Stimulated activated CD4-positive, alpha-beta T cell treated with anti-CD3 and anti-CD28 coated beads, TNF-alpha, amount 100 ng/mL, for 24 hours (primary cell): ENCODE measurements at places on chromosomes 2 and 18.

GRCh38 chr2:96103187-96103601 lies 13.2 kb downstream of the ADRA2B start:
- no peak for DNase-seq

- DNase-seq = no peak
Measured at GRCh38 chr2:47034973-47035609, 119.5 kb upstream of the MCFD2 start.

GRCh38 chr2:138716183-138716582 lies 64.0 kb downstream of the NXPH2 start:
- no peak for DNase-seq

- DNase-seq = no peak
Measured at GRCh38 chr18:58105888-58106260, 61.8 kb downstream of the NEDD4L start.

- DNase-seq = no peak
Measured at GRCh38 chr2:207727261-207727660, 15.8 kb downstream of the CCNYL1 start.

- DNase-seq = peak; percentile 6
Measured at GRCh38 chr2:169069341-169069740, at the start of gene DHRS9. DHRS9 (plus strand) TSS chr2:169069563; CDS start chr2:169081582, 12,019 bp downstream.

DNA sequence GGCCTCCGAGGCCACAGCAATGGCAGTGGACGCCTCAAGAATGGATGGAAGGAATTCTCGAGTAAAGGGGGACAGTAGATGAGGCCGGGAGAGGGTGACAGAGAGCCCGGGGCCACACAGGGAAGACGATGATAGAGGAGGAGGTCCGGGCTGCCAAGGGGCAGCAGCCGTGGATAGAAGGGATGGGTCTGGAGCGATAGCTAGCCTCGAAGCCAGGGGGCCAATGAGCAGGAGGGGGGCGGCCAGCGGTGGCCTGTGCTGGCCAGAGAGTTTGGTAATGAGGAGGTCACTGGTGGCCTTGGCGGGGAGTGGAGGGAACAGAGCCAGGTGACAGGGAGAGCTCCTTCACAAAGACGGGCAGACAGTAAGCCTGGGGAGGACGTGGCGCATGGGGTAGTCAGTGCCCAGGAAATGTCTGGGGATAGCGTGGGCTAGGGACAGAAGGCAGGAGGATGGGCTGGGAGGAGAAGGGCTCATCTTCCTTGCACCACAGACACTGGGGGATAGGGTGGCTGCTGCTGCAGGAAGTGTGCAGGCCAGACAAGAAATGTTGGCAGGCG lies 87.8 kb upstream of the ASB18 start:
- DNase-seq = no peak

DNA sequence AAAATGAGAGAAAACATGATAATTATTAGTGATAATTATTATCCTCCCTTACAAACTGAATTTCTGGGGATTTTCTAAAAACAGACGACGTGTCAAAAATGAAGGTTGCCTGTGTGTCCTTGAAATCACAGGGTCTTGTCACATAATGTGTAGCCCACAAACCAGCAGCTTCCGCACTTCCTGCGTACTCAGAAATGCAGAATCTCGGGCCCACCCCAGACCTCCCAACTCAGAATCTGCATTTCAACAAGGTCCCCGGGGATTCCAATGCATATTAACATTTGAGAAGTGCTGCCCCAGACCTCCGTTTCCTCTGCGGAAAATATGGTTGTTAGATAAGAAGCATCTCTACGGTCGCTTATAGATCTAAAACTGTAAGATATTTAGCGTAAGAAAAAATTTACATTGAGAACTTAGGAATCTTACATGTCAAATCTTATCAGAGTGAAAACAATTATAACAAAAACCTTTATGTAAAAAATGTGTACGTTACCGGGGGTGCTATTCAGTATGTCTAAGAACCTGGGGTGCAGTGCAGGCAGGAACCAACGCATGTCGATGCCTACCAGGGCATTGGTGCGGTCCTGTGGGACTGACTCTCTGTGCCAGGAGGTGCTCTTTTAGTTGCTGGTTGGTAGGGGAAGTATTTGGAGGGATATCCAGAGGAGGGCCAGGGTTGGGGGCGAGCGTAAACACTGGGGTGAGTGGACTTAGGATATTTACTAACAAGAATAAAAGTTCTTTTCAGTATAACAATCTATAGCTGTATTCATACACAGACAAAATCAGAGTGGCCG lies 15.2 kb downstream of the CDKL4 start:
- no peak for DNase-seq

- no peak for DNase-seq
Measured at GRCh38 chr2:82342356-82342755, 2037.8 kb upstream of the LRRTM1 start.

- DNase-seq = no peak
Measured at GRCh38 chr2:196356332-196356731, 185.0 kb upstream of the STK17B start.

- no peak for DNase-seq
Measured at GRCh38 chr2:7378591-7378990, 461.4 kb downstream of the RNF144A start.

GRCh38 chr2:241564596-241565410 lies 6.3 kb downstream of the BOK start:
- DNase-seq = no peak

DNA sequence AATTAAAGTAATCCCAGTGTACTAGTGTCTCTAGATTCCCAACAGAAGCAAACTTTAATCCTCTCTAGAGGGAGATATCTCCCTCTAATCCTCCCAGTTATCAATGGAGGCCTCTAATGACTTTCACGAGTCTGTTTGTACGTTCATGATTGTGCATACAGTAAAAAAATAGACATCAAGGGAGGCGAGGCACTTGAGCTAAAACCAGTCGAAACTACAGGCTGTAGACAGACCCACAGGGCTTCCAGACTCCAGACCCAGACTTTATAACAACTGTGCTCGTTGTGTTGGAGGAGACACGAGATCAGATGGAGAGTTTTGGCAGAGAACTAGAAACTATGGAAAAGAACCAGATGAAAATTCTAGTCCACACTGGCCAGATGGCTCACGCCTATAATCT lies 7.0 kb downstream of the DGKD start:
- DNase-seq = no peak

DNA sequence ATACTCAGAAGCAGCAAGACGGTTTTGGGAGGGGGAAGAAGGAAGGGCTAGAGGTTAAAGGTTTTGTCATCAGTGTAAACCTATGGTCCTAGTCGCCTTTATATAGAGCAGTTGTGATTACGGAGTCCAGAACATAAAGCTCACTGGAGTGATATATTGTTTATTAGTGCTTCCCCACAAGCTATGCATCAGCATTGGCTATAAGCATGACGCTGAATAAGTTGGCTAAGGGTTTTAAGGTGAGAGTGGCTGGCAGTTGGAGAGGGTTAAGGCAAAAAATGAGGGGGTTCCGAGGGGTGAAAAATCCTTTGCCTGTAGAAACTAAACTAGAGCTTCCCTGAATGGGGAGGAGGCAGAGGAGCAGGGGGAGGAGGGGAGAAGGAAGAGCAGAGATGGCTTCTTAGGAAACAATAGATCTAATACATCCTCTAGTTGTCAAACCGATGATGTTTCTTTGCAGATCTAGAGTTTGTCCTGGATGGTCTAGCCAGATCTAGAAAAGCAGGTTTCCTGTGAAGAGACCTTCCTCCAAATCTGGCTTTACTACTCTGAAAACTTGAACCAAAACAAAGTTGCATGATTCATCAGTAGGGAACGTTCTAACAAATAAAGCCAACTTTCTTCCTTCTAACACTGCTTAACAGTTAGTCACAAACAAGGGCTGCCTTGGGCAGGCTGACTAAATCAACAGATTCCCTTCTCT lies 2.5 kb downstream of the KLF7 start:
- no peak for DNase-seq

DNA sequence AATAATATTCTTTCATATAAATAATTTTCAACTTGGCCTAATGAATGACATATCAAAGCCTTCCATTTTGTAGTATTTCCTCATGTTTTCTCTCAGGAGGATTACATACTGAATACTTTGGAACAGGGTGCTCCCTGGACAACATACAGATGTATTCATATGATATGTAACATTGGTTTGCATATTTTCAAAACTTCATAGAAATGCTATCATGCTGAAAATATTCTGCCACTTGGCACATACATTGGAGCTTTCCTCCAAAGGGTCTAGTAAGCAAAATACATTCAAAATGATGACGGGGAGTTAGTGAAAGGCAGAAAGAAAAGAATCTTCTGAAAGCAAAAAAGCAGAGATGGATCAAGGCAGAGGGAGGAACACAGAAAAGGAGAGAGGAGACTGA lies 38.1 kb upstream of the RTN4 start:
- no peak for DNase-seq

DNA sequence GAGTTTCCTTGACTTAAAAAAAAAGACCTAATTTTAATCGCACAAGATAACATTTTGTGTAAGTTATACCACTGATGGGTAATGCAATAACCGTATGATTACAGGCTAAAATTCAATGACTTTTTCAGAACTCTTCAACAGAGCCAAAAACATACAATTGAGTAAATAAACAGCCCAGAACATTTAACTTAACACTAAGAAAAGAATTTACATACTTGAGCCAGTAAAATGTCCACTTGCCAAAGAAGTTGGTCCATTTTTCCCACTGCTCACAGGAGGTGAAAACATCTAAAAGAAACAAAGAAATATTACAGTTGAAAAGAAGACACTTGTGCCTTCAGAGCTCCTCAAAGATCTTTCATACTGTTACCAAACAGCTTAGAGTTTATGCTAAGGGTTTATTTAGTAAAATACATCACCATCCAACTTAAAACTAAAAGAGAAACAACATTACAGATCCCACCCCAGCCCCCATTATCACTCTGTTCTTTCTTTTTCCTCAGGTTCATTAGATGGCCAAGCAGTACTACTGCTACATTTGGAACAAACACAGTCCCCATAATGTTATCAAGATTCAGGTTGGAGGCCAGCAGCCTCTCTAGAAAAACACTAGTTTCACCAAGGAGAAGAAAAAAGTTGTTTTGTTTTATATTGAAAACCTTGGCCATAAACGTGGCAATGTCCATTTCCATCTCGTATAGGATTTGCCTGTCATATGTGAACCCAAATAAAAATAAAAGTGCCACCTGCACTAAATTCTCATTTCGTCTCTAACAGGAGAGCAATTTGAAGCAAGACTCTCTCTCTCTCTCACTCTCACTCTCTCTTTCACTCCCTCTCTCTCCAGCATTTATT lies 2.7 kb downstream of the TCF4 start:
- DNase-seq = no peak

GRCh38 chr2:63755216-63755615 lies 86.5 kb upstream of the UGP2 start:
- no peak for DNase-seq

GRCh38 chr2:72975017-72975416 lies 57.7 kb downstream of the EMX1 start:
- no peak for DNase-seq

DNA sequence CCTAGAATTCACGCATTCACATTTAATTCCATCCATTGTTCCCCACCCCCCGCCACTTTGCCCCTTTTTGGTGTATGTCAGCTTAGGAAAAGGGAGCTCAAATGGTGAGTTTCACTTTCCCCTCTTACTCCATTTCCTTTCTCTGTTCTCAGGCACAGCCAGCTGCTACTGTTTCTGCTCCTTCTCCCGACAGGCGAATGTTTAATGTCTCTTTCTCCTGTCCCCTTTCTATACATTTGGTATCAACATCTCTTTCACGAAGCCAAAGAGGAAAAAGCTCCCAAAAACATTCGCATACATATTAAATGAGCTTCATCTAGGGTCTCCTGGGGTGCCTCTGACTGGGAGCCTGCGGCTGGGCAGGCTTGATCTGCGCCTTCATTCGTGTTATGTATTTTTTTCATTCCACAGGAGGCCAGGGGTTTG lies 124.2 kb upstream of the SATB2 start:
- no peak for DNase-seq

DNA sequence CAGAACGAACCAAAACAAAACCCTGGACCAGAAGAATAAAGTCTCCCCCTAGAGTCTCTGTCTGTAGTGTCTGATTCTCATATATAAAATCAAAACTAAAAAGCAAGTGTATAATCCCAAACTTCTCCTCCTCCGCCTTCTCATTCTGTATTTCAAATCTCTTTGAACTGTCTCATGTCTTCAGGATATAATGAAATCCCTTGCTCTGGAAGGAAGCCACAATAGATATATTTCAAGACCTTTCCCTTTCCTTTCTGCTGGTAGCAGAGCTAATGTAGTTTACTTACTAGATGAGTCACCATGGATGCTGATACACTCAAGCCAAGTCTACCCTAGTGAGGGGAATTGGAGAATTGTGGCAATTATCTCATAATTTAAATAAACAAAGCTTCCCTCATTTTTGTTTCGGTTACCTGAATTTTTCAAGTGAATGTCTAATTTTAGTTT lies 33.5 kb upstream of the CCDC93 start:
- no peak for DNase-seq

DNA sequence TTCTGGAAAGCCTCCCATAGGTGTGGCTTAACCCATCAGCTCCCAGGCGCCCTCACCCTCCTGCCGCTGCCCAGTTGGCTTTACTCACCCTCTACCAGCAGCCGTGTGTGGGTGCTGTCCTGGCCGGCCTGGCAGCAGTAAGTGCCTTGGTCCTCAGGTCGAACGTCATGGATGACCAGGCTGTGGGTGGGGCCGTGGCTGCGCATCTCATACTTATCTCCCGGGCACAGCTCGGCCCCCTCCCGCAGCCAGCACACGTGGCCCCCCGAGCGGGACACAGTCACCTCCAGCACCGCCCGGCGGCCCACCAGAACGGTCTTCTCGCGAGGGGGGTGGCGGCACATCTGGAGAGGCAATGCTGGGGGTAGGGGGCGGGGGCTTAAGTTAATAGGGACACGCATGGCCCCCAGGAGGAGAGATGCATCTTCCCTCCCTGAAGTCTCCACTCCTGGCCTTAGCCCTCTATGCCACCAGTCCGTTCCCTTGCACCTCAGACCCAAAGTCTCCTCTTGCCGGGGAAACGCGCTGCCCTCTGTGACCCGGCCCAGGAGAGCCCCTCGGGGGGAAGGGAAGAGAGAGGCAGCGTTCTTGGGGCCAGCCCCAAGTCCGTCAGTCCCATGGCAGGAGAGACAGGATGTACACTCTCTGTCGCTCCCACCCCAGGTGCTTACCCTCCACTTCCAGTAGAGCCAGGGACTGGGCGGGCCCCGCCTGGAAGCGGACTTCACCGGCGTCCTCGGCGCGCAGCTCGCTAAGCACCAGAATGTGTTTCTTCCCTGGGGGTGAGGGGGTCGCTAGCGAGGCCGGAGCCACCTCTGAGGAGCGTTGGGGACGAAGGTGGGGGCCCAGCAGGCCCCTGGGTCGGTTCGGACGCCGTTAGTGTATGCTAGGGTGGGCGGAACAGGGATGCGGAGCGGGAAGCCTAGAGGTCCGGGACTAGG lies 7.9 kb downstream of the TMEM198 start:
- no peak for DNase-seq
